HT-29 (cell line): ENCODE measurements at places on chromosomes 5 and 9. TPM values are rescaled to one million over a fixed set of nuclear protein-coding genes. Genes with fewer than 3 reads are reported as not detected.

Gene ATP10B
- total RNA-seq = 7.4 and 10.4 TPM in 2 replicates

Gene SPINK6
- total RNA-seq = not detected in 2 replicates

Gene BTF3
- 233 and 255 TPM in 2 replicates for total RNA-seq

Gene TRPM6
- not detected in 2 replicates for total RNA-seq

- DNase-seq = no peak
Observed at GRCh38 chr5:112681481-112681908, 56.2 kb upstream of the APC start.

- no peak for DNase-seq
Observed at GRCh38 chr5:98428806-98429205, 344.7 kb upstream of the RGMB start.

DNA sequence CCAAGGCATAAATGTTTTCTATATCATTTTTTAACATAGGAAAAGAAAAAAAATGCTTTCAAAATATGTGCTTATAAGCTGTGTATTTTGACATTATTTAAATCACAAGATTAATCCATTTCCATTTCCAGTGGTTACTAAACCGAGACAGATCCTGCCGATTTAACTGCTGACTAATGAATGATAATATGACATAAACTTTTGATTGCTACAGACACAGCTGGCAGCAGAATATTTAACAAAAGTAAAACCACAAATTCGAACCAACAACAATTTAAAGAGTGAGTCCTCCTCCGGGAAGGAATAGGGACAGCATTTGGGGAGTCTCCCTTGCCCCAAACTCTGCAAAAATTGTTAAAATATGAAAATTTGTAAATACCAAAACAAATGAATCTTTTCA is 401.3 kb upstream of the DAB2 start:
- DNase-seq = no peak

DNA sequence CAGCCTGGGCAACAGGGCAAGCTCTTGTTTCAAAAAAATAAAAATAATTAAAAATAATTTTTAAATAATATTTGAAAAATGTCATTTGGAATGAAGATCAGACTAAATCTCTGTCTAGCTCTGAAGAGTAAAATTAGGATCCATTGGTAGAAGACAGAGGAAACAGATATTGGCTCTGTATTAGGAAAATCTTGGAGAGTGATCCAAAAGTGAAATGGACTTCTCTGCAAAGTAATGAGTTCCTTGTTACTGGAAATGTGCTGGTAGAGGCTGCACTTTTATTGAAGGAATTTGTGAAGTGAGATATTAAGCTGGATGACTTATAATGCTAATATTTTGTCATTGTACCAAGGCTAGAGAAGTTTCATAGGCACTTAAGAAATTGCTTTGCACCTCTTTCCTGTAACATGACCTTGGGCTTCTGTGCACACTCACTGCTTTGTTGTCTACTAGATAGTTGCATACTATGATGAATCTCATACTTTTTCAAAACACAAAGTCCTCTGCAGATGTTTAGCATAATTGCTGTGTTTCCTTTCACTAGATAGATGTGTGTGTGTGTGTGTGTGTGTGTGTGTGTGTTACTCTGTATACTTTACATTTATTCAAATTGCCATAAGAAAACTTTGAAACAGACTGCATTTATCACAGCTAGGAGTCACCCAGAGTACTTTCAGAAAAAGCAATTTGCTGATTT is 13.1 kb downstream of the THBS4 start:
- DNase-seq = no peak

DNA sequence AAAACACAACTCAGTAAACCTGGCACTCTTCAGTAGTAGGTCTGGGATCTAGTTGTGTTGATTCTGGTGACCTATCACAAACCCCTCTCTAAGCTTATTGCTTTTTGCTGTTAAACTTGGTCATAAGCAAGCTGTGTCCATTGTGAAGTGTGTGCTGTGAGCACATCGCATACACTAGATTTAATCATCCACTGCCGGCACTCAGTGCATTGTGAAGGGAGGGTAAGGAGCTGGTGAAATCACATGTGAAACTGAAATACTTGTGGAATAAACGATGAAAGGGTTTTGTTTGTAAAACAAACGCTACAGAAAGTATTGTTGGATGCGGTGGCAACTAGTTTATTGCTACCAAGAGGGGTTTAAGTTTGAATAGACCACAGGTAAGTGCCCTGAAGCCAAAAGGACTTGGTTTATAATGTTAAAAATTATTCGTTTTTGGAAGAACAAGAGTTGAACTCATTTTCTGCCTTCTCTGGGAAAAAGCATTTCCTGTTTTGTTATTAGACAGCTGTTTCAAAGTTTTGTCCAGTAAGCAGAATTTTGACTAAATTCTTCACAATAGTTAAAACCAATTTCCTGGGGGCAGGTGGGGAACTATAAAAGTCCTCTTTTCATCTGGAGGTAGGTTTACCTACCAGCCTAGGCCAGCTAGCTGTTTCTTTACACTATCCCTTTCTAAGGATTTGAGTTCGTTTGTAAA is 24.6 kb downstream of the TJP2 start:
- no peak for DNase-seq

DNA sequence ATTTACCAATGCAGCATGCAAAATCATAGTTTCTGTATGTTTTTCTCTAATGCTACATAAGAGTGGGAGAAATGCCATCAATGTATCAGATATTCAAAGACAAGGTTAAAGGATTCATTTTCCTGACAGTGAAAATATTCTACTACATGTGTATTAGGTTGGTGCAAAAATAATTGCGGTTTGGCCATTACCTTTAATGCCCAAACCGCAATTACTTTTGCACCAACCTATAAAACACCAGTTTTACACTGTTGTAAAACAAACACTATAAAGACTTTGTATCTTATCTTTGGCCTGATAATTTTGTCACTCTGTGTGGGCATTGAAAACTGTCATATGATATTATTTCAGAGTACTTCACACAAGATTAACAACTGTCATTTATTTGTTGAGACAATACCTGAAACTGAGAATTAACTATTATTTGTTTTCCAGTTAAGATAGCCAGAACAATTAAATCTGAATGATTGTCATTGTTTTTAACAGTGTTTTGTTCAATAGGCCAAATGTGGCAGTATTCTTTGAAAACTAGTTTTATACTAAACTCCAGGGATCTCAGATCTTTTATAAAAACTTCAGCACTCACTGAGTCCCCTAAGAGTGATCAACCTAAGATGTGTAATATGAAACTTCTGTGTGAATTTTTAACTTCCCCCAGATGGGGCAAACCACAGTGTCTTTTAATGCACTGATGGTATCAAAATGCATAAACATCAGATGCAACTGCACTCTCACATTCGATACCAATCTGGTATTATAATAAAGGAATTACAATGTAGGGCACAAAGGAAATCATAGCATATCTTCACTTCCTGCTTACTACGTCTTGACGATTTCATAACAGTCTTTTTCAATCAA is 53.8 kb upstream of the FBN2 start:
- peak; percentile 49 for DNase-seq

DNA sequence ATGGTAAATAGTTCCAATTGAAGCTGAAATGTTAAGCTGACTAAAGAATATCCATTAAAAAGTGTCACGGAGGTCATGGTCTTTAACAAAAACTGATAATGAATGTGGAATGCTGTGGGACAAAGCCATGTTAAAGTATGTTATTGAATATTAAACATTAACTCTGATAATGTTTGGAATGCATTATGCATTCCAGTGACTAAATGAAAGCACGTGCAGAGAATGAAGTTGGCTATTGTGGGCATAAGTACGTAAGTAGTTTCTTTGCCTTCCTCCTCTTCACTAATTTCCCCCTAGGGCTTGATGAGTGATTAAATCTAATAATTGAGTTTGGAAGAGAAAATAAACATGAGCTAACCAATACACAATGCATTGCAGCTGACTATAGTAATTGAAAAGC is 640.4 kb upstream of the CDH10 start:
- DNase-seq = no peak

GRCh38 chr9:130692321-130692720 is 1.3 kb upstream of the EXOSC2 start:
- no peak for DNase-seq

GRCh38 chr9:126532019-126532462 is 81.7 kb upstream of the LMX1B start:
- no peak for DNase-seq

- no peak for DNase-seq
Observed at GRCh38 chr5:58156973-58157701, 302.7 kb downstream of the PLK2 start.

GRCh38 chr5:116709082-116709481 is 134.5 kb upstream of the SEMA6A start:
- DNase-seq = no peak

DNA sequence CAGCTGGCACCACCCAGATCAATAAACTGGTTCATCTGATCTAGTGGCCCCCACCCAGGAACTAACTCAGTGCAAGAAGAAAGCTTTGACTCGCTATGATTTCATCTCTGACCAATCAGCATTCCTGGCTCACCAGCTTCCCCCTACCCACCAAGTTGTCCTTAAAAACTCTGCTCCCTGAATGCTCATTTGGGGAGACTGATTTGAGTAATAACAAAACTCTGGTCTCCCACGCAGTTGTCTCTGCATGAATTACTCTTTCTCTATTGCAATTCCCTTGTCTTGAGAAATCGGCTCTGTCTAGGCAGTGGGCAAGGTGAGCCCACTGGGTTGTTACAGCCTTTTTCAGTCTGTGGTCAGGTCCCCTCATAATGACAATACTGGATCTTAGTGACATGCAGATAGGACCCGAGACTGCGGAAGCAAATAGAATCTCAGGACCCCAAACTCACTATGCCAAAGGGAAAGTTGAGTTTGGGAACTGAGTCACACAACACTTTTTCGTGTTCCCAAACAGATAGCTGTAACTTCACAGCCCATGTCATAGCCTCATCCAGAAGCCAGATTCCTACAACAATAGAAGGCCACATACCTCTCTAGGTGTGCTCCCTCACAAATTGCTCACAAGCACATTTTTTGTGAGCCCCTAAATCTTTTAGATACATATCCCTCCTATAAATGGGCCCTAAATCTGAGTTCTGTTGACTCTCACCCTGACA is 175.2 kb upstream of the RAI14 start:
- DNase-seq = no peak

- DNase-seq = peak; percentile 11
Observed at GRCh38 chr5:14528926-14529325, 52.7 kb upstream of the OTULINL start.

DNA sequence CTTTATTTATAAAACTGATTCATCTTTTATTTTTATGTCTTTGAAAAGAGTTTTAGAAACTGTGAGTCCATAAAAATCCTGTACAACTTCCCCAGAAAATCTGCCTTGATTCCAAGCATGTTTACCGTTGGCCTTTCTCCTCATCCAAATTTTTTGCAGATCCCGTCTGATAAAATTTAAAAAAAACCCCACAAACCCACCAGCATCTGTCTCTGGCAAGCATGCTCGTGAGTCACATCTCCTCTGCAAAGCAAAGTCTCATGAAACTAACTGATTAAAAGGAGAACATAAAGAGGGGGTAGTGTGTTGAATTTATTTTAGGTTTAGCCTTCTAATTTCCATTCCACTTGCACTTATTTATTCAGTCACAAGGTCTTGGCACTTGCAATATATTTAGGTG is 109.4 kb downstream of the MAT2B start:
- no peak for DNase-seq

- no peak for DNase-seq
Observed at GRCh38 chr9:110928599-110928998, 109.7 kb downstream of the LPAR1 start.
